Retina (tissue), 1 donor: ENCODE measurements at places on chromosomes 11 and 22.

- no peak for DNase-seq
Observed at GRCh38 chr11:46039990-46040389, 81.3 kb downstream of the PHF21A start.

DNA sequence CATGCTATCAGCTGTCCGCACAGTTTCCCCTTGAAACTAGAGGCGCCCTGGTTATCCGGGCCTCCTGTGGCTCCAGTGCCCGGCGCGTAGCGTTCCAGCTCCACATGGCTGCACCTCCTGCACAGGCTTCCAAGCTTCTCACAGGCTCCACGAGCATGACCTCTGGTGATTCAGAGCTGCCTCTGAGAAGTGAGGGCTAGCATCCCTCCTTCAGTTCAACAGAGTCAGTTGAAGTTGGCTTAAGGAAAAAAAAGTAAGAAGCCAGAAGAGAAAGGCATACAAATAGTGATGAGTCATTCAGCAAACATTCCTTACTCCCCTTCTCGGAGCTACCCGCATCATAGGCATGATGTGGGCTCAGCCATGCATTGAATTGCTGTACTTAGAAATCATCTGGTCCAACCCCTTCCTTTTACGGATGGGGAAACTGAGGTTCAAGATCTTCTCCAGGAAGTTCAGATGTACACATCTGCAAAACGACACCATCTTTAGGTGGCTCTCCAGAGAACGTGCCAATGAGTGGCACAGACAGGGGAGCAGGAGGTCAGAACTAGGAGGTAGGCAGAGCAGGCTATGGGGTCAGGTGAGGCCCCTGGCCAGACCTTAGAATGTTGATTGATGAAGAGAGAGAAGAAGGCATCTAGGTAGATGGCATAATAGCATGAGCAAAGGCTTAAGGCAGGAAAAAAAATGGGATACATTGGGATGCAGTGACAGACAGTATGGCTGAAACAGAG lies 216.3 kb upstream of the TBCEL start:
- DNase-seq, result no peak

DNA sequence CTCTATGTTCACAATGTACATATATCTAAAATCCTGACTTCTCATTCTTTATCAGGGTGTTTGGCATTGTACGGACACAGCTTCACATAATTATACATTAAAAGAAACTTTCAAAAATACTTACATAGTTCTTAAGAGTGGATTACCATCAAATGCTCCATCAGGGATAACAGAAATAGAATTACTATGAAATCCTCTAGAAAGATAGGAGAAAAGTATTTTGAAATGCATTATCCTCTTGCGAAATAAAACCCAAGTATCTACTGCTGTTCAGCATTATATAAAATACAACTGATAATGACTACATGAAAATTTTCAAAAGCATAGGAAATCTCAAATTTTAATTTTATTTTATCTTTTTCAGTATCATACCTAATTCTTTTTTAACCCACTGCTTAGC lies 17.8 kb upstream of the CCDC34 start:
- DNase-seq, result no peak

DNA sequence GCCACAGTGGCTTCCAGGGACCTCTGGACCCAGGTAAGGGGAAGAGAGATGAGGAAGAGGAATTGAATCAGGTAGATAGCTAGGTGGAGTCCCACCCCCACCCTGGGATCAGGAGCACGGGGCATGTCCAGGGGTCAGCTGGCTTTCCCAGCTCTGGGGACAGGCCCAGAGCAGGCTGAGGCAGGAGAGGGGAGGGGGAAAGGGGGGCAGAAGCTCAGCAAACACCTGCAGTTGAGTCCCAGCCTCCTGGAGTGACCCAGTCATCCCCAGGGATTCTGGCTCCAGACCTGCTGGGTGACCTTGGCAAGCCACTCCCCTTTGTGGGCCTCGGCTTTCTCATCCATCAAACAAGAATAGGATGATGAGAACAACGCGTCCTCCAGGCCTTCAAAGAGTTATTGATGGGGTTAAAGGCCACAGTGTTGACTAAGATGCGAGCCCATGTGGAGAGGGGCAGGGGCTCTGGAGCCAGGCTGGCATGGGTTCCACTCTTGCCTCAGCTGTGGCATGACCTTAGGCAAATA lies 16.0 kb downstream of the STARD10 start:
- no peak for DNase-seq

DNA sequence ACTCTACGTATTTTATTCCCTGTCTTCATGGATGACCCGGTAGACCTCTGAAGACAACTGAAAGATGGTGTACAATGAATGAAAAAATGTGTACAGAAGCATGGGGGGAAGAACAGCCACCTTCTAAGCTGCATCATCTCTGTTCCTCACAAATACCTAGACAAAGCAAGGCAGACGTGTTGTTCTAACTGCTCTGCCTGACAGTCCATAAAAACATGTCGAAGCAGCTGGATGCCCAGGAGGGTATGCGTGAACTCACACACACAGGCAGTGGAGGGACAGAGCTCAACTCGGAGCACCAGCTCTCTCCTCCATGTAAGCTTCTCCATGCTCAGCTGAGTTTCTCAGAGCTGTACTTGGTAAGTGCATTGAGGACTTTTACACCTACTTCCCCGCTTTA lies 327.4 kb downstream of the CTTN start:
- DNase-seq, result no peak

DNA sequence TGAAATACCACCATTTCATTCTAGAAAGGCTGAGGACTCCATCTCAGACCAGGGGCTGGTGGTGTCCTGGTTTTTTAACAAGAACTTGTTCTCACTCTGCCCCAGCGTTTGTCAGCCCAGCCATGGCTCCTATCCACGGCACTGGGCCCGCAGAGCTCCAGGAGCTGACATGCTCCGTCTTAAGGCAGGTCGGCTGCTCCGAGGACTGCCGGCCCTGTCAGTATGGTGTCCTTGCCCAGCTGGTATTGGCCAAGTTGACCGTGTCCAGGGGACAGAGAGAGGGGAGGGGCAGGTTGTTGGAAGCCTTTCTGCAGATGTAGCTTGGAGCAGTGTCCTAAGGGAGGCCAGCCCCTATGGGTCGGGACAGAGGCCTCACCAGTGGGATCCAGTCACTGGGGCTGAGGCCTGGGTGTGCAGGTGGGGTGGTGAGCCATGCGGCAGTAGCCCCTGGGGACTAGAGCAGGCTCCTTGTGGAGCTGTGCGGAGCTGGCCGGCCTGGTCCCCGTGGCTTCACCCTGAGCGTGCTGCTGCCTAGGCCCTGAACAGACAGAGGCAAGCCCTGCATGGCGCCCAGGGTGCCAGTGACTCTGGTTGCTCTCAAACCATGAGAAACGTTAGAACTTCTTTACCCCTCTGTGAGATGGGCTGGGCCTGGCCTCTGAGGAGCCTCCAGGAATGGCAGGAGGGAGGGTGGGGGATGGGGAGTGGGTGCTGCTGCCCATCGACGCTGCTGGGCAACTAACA lies 39.9 kb upstream of the KCNQ1OT1 start:
- DNase-seq, result no peak

- DNase-seq, result peak; percentile 88
Observed at GRCh38 chr11:13009476-13009920, 382 bp downstream of the RASSF10 start.

GRCh38 chr11:44983786-44984185 lies 33.1 kb upstream of the TP53I11 start:
- DNase-seq, result no peak

DNA sequence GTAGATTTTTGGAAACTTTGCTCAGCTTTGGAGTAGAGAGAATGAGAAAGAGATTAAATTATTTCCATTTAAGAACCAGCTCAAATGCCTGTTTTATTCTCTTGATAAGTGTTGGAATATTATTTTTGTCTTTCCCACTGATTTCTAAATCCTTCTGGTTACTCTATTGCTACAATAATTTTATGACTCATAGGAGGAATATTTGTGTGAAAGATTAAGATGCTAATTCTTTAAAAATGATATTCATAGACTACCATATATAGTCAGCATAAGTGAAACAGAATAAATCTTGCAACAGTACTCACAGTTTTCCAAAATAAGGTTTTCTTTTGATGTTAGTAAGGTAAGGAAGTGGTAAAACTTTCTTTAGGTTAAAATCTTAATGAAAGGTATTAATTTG lies 60.9 kb downstream of the YAP1 start:
- DNase-seq, result no peak

DNA sequence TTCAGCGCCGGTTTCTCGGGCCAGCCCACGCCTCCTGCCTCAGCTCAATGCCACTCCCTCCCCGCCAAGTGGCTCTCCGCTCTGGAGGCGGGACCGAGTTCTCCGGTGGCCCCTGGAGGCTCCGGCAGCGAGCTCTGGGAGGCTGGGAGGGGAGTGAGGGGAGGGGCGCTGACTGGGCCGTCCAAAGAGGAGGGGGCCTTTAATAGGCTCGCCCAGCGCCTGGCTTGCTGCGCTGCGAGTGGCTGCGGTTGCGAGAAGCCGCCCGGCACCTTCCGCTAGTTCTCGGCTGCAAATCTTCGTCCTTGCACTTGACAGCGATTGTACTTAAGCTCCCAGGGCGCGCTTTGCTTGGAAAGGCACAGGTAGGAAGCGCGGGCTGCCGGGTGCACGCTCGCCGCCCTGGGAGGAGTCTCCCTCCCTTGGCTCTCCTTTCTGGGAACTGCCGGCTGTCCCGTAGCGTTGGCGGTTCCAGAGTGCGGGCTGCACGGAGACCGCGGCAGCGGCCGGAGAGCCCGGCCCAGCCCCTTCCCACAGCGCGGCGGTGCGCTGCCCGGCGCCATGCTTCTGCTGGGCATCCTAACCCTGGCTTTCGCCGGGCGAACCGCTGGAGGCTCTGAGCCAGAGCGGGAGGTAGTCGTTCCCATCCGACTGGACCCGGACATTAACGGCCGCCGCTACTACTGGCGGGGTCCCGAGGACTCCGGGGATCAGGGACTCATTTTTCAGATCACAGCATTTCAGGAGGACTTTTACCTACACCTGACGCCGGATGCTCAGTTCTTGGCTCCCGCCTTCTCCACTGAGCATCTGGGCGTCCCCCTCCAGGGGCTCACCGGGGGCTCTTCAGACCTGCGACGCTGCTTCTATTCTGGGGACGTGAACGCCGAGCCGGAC lies at the start of gene ADAMTS15:
Gene ADAMTS15 (plus strand): TSS at position 230 of the 894 bp plus-strand sequence. CDS start 329 bp downstream, at position 559.
- DNase-seq, result peak; percentile 91

GRCh38 chr11:96704847-96705246 lies 315.0 kb downstream of the JRKL start:
- DNase-seq, result no peak

- DNase-seq, result no peak
Observed at GRCh38 chr11:35663408-35663702, 780 bp downstream of the TRIM44 start.

DNA sequence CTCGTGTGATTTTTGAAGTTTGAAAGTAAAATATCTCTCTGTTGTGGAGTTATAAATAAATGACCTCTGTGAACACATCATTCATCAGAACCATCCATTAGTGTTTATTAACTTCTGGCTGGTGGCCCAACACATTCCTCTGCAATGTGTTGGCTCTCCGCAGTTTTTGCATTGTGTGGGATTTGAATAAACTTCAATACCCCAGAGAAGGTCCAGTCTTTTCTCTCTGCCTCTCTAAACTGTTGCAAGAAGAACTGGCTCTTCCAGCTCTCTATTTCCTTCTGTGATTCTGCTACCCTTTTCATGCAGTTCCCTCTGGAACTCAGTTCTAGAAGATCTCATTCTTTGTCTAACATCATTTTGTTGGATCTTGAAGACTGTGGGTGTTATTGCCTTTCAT lies 125.0 kb upstream of the ARHGAP42 start:
- no peak for DNase-seq

DNA sequence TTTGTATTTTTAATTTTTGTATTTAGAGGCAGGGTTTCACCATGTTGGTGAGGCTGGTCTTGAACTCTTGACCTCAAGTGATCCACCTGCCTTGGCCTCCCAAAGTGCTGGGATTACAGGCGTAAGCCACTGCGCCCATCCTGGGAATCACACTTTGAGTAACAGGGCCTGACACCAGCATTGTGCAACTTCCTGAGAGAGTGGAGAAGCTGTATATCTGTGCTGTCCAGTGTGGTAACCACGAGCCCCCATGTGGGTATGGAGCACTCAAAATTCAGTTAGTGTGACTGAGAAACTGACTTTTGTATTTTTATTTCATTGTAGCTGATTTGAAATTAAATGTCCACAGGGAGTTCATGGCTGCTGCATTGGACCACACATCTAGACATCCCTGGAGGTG lies 36.2 kb downstream of the MPPED1 start:
- DNase-seq, result no peak

GRCh38 chr11:128766591-128767081 lies 72.8 kb downstream of the FLI1 start:
- DNase-seq, result no peak

DNA sequence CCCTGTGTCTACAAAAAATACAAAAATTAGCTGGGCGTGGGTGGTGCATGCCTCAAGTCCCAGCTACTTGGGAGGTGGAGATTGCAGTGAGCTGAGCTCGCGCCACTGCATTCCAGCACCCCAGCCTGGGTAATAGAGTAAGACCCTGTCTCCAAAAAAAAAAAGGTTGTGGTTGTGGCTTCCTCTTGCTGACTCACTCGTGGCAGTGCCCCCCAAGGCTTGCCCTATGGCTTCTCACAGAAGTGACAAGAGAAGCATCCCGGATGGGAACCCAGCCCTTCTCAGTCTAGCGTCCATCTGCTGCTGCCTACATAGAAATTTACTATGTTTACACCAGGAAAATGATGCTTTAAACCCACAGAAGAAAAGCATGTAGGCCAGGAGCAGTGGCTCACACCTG lies 68.5 kb upstream of the PITPNB start:
- no peak for DNase-seq
